ENCODE measurements at places on chromosomes 2 and 18. TPM values are rescaled to one million over a fixed set of nuclear protein-coding genes. Genes with fewer than 3 reads are reported as not detected.

The IL1F10 gene
- total RNA-seq = not detected

GRCh38 chr2:175251425-175252041, 70.0 kb upstream of the ATP5MC3 start:
- H3K4me1 ChIP-seq = no peaks in the 10 kb centered on the region
- peak; percentile 42 for DNase-seq
- H3K27me3 ChIP-seq = peaks cover 7% of the 10 kb centered on the region
- H3K27ac ChIP-seq = no peak overlapping the region

- DNase-seq = no peak
- no peak overlapping the region for H3K4me3 ChIP-seq
- H3K27me3 ChIP-seq = no peaks in the 10 kb centered on the region
Measured at GRCh38 chr18:70398076-70398475, 109.2 kb downstream of the SOCS6 start.

GRCh38 chr18:21115519-21116411, 4.2 kb upstream of the ROCK1 start:
- peaks cover 6% of the 10 kb centered on the region for H3K4me1 ChIP-seq
- H3K27me3 ChIP-seq = peaks cover 19% of the 10 kb centered on the region
- H3K27ac ChIP-seq = no peak overlapping the region
- peak; percentile 39 for DNase-seq
- no peaks in the 10 kb centered on the region for H3K36me3 ChIP-seq
- no peak overlapping the region for H3K4me3 ChIP-seq

The PCARE gene
- not detected for total RNA-seq

GRCh38 chr2:68103709-68104055, 40.9 kb upstream of the C1D start:
- H3K4me3 ChIP-seq = no peak overlapping the region
- no peaks in the 10 kb centered on the region for H3K27me3 ChIP-seq
- H3K27ac ChIP-seq = no peak overlapping the region
- no peaks in the 10 kb centered on the region for H3K36me3 ChIP-seq

DNA sequence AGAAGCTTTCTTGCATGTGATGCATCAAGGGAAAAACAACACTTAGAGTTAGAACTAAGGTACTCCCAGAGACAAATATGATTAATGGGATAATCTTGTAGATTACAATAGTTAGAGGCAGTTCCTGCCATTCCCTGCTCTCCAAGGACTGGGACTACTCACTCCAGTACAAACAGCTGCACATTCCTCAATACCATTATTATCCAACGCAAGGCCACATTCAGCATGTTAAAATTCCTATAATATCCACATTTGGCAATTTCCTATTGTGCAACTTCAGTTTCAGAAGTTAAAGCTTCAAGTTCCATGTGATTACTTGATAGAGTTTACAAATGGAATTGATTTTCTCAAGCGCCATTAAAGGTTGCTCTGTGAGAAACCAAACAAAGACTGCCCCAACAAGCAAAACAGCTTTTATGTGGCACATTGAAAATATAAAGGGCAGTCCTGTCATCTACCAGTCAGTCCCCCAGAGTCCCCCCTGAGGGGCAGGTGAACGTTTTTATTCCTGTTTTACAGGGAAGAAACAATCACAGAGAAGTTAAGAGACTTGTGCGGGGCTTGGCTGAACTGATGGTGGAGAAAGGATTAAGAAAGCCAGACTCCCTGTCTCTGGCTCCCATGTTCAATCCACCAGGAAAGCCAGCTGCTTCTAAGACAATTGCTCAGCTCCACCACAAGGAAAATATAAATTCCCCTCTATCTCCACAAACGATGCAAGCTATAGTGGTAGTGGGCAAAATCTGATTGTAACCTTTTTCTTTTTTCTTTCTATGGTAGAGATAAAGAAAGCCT, 72.6 kb downstream of the TXNL1 start:
- H3K4me1 ChIP-seq = peaks cover 11% of the 10 kb centered on the region
- H3K4me3 ChIP-seq = no peak overlapping the region
- H3K36me3 ChIP-seq = no peaks in the 10 kb centered on the region
- DNase-seq = no peak
- H3K27ac ChIP-seq = no peak overlapping the region
- H3K27me3 ChIP-seq = no peaks in the 10 kb centered on the region

DNA sequence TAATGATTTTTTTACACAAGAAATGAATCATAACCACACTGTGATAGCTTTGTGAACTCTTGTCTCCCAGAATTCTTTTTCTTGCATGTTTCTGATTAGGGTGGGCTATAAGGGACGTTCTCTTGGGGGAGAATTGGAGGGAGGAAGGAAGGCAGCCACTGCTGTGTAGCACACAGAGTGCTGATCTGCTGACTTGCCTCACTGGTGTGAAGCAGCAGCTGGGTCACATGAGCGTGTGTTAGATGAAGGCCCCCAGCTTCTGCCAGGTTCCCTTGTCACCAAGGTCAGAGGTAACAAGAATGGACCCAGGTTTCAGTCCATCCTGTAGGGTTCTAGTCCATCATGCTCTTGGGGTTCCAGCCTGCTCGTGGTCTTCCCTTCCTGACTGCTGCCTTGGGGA, 107.4 kb upstream of the GLI2 start:
- peaks cover 7% of the 10 kb centered on the region for H3K4me1 ChIP-seq
- no peak for DNase-seq
- no peak overlapping the region for H3K27ac ChIP-seq
- H3K36me3 ChIP-seq = no peaks in the 10 kb centered on the region
- no peaks in the 10 kb centered on the region for H3K27me3 ChIP-seq

- no peaks in the 10 kb centered on the region for H3K4me1 ChIP-seq
- H3K27me3 ChIP-seq = no peaks in the 10 kb centered on the region
- H3K36me3 ChIP-seq = no peaks in the 10 kb centered on the region
- H3K27ac ChIP-seq = no peak overlapping the region
Measured at GRCh38 chr2:206698811-206699210, 19.4 kb downstream of the DYTN start.

The FSIP2 gene
- total RNA-seq = 12.7 TPM

The BABAM2 gene
- 34.8 TPM for total RNA-seq

- no peaks in the 10 kb centered on the region for H3K27me3 ChIP-seq
- H3K36me3 ChIP-seq = no peaks in the 10 kb centered on the region
- H3K4me1 ChIP-seq = peaks cover 10% of the 10 kb centered on the region
Measured at GRCh38 chr2:47075361-47076125, 79.6 kb downstream of the STPG4 start.

The IL1R1 gene
- total RNA-seq = 1.7 TPM

The NOSTRIN gene
- total RNA-seq = not detected

DNA sequence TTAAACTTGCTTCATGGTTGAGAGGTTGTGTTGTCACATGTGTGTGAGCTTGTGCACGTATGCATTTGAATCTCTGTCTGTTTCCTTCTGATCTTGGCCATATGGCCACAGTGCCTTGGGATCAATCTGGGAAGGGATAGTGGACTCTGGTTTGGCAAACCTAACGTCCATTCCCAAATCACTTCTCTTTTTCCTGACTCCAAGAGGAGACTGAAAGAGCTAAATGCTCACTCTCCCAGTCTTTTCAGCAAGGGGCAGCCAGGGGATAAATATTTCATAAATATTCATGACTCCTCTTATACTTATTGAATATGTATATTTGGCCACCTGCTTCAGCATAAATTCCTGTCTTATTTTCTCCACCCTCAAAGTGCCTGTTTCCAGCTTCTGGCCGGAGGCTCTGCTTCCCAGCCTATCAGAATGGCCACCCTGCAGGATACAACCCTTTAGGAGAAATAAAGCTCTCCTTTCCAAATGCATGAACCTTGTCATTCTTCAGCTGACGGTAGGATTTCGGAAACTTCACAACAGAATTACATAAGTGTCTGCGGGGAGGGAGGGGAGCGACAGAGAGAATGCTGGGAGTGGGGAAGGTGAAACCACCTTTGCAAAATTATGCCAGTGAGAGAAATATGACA, 112.2 kb upstream of the COPS8 start:
- H3K27ac ChIP-seq = no peak overlapping the region
- no peak for DNase-seq
- H3K27me3 ChIP-seq = no peaks in the 10 kb centered on the region

DNA sequence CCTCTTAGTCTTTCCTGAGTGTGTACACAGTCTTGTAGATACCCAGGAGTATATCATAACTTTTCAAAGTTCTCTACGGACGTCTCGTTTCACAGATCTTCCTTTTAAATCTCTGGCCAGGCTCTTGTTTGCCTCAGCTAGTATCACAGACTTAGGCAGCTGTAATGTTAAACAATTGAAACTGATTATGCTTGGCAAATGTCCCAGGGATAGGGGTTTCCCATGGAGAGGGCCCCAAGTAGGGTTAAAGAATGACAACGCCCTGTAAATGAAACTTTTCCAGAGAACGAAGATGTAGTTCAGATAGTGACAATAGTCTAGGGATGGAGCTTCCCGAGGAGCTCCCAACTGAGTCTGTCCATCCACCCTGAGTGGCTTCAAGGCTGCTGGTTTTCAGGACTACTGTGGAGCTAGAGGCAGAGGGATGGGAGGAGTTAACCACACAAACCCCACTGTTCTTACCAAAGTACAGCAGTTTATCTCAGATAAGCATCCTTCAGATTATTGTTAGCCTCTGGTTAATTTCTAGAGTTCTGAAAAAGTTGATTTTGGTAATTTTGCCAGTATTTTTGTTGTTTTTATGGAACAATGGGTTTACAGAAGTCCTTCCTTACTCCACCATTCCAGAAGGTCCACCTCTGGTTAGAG, 9.1 kb downstream of the NEURL3 start:
- no peak for DNase-seq
- no peaks in the 10 kb centered on the region for H3K36me3 ChIP-seq
- no peak overlapping the region for H3K4me3 ChIP-seq
- no peaks in the 10 kb centered on the region for H3K4me1 ChIP-seq
- H3K27ac ChIP-seq = no peak overlapping the region

The BCS1L gene
- 23.4 TPM for total RNA-seq

DNA sequence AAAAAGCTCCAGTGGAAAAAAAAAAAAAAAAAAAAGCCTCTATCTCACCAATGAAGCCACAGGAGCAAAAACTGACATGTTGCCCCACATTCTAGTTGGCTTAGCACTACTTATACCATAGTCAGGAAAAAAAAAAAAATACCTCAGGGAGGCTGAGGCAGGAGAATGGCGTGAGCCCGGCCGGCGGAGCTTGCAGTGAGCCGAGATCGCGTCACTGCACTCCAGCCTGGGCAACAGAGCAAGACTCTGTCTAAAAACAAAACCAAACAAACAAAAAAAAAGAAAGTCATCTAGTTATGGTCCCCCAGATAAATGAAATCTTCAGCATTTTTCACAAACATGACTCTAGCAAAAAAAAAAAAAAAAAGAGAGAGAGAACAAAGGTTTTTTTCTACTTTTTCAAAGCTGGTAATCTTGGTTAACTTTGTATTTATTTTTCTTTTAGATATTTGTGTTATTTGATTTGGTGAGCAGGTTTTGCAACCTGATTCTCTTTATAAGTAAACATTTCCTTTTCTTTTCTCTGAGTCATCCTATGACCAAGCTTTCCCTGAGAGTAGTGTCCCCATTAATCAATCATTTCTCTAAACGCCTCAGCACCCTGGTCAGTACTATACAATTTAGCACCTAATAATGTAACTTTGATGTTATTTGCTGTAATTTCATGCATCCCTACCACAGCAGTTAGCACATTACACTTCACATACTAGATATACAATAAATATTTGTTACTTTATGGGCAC, 273.7 kb upstream of the PIK3C3 start:
- H3K36me3 ChIP-seq = no peaks in the 10 kb centered on the region
- no peak overlapping the region for H3K4me3 ChIP-seq
- H3K27me3 ChIP-seq = no peaks in the 10 kb centered on the region
- DNase-seq = no peak
- no peak overlapping the region for H3K27ac ChIP-seq
- H3K4me1 ChIP-seq = no peaks in the 10 kb centered on the region

GRCh38 chr2:241956521-241957110, 87.1 kb downstream of the RTP5 start:
- H3K36me3 ChIP-seq = no peaks in the 10 kb centered on the region
- H3K27me3 ChIP-seq = no peaks in the 10 kb centered on the region
- H3K4me3 ChIP-seq = no peak overlapping the region
- H3K27ac ChIP-seq = no peak overlapping the region

DNA sequence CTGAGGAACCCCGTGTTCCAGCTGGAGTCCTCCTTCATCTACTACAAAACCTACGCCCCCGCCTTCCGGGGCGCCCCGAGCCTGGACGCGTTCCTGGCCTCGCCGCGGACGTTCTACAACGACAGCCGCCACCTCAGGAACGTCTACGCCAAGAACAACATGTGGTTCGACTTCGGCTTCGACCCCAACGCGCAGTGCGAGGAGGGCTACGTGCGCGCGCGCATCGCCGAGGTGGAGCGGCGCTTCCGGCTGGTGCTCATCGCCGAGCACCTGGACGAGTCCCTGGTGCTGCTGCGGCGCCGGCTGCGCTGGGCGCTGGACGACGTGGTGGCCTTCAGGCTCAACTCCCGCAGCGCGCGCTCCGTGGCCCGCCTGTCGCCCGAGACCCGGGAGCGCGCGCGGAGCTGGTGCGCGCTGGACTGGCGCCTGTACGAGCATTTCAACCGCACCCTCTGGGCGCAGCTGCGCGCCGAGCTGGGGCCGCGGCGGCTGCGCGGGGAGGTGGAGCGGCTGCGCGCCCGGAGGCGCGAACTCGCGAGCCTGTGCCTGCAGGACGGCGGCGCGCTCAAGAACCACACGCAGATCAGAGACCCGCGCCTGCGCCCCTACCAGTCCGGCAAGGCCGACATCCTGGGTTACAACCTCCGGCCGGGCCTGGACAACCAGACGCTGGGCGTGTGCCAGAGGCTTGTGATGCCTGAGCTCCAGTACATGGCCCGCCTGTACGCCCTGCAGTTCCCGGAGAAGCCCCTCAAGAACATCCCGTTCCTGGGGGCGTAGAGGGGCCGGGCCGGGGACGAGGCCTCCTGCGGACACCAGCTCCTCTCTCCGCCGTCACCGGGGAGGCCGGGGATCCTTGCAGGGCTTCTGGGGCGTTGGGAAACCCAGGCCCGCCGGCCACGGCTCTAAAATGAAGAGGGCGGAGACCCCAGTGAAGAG, 5.3 kb upstream of the NEU4 start:
- peaks cover 13% of the 10 kb centered on the region for H3K4me1 ChIP-seq
- no peaks in the 10 kb centered on the region for H3K36me3 ChIP-seq
- H3K27me3 ChIP-seq = peaks cover 22% of the 10 kb centered on the region
- DNase-seq = no peak
- peak overlapping the region; percentile 13 for H3K4me3 ChIP-seq
- H3K27ac ChIP-seq = no peak overlapping the region

The FBLN7 gene
- 18.4 TPM for total RNA-seq

- no peak overlapping the region for H3K4me3 ChIP-seq
- no peaks in the 10 kb centered on the region for H3K27me3 ChIP-seq
- no peaks in the 10 kb centered on the region for H3K4me1 ChIP-seq
- DNase-seq = no peak
- no peaks in the 10 kb centered on the region for H3K36me3 ChIP-seq
Measured at GRCh38 chr2:215979620-215980019, 33.7 kb downstream of the MREG start.

GRCh38 chr2:205857520-205858237, 175.4 kb downstream of the NRP2 start:
- no peak overlapping the region for H3K27ac ChIP-seq
- H3K27me3 ChIP-seq = no peaks in the 10 kb centered on the region
- no peaks in the 10 kb centered on the region for H3K4me1 ChIP-seq
- no peak overlapping the region for H3K4me3 ChIP-seq
